CD4-positive, alpha-beta T cell treated with Interleukin-17A for 1 hour (primary cell): ENCODE measurements at places on chromosomes 7 and 10.

- DNase-seq, result no peak
These were observed 79.4 kb downstream of the ANKIB1 start for GRCh38 chr7:92325173-92325572.

DNA sequence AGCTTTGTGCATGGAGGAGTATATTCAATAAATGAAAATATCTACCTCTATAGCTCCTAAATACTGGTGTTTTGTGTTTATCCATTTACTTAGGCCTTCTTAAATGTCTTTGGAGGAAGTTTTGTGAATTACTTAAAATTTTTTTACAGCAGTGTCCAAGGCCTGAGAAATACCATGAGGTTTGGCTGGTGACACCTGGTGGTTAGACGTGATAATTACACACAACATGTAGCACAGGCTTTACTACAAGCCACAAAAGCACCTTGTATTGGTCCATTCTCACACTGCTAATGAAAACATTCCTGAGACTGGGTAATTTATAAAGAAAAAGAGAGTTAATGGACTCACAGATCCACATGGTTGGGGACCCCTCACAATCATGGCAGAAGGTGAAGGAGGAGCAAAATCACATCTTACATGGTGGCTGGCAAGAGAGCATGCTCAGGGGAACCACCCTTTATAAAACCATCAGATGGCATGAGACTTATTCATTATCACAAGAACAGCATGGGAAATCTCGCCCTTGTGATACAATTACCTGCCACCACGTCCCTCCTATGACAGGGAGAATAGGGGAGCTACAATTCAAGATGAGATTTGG is 20.6 kb downstream of the HYAL4 start:
- DNase-seq, result peak; percentile 60

DNA sequence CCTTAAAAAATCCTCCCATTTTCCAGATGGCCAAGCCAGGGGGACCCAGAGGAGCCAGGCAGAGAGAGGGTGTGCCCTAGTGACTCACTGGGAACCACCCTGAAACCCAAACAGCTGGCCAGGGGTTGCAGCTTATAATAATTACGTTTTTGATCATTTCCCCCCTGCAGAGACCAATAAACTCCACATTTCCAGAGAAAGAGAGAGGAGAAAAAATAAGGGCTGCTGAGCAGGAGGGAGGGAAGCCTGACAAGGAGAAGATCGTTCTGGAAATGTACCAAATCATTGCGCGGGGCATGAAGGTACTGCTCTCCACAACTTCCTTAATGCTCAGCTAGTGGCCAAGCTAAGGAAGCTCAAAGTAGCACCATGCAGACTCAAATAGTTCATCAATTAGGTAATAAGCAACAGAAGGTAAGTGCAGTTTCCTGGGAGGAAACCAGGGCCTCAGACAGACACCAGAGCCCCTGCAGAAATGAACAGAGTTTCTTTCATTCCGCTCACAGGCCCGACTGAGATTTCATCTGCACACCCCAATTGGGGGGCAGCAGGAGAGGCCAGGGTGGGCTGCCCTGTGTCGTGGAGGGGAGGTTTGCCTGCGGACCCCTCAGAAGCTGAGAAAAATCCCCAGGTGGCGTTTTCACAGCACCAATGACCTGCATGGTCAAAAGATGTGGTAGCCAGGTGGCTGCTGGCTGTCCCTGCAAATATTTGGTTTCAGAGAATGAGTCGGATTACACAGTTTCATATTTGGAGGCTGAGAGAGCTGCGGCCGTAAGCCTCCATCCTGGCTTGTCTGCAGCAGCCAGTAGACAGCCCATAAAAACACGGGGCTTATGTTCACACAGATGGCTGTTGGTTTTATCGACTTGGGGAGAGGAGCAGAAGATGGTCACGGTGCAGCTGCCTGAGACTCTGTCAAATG is 153.2 kb upstream of the LYZL2 start:
- DNase-seq, result no peak

DNA sequence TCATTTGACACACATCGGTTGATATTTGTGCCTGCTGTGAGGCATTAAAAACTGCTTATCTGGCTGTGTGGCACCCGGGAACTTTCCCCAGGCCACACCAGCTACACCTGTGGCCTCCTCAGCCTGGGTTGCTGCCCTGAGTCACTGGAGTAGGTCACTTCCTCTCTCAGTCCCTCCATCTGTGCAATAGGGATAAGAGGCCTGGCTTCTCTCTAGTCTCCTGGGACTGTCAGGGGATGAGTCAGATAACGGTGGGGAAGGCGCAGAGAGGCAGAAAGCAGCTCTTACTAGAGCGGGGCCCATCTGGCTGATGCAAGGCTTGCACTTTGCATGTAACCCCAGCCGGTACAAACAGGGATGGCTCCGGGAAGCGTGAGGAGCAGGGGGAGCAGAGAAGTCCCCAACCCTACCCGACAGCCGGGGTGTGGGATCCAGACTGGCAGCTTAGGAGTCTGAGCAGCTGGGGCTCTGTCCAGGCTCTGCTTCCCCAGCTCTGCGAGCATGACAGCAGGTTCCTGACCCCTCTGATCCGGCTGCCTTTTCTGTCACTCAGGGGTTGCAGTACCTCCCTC is 34.0 kb downstream of the DNAJB12 start:
- peak; percentile 55 for DNase-seq

- DNase-seq, result no peak
These were observed 49.5 kb upstream of the ADAM12 start for GRCh38 chr10:126437635-126438406.

DNA sequence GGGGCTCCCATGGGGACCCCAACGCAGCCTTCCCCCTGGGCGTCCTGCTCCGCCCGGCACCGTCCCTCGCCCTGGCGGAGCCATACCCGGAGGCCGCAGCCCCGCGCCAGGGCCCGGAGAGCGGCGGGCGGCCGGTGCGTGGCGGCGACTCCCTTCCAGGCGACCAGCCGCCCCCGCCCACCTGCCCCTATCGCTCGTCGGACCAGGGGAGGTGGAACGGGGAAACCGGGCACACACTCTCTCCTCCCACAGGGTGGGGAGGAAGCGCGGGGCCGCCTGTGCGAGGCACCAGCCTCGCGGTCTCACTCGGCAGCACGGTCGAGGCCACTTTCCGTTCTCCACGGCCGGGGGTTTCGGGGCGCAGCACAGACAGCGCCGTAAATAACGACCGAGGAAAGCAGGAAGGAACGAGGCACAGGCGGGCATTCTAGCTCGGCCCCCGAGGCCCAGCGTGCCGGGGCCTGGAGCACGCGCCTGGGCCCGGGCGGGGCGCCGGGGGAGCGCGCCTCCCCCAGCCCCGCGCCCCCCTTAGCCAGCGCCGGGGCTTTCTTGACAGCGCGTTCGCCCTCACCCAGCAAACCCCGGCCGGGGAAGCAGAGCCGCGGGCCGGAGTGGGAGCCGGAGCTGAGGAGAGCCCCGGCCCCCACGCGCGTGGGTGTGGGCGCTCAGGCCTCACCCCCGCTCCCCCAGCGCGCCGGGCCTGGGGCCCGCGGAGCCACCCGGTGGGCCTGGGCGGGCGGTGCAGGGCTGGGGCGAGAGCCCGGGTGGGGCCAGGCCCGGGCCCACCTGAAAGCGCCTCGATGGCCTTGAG is 936 bp downstream of the IGF2BP3 start:
- DNase-seq, result peak; percentile 46
